Left ventricle myocardium superior (tissue), 1 donor: ENCODE measurements at places on chromosomes 5 and 9.

DNA sequence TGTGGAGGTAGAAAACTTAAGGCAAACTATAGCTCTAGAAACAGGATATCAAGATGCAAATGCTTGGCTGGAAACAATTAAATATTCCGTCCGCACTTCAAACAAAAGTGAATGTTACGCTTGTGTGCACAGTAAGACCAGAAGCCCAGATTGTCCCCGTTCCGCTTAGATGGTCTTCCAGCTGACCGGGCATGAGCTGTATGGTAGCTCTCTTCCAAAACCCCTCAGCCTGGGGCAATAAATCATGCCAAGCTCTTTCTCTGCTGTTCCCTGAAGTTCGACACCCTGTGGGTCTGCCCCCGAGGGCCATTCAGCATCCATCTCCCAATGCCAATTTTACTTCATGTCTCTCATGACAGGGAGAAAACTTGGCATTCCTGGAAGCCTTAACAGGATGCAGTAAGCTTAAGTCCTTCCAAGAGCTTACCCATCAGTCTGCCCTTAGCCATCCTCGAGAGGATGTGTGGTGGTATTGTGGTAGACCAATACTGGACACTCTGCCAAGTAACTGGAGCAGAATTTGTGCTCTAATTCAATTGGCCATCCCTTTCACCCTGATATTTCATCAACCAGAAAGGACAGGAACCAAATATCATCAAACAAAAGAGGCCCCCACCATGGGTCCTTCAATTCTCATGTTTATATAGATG, 70.7 kb upstream of the RANBP6 start:
- DNase-seq = no peak

- DNase-seq = no peak
Measured at GRCh38 chr9:108300306-108301287, 555.2 kb downstream of the ACTL7B start.

- DNase-seq = no peak
Measured at GRCh38 chr5:116492016-116492623, 82.5 kb downstream of the SEMA6A start.

GRCh38 chr9:114972510-114973136, 42.2 kb upstream of the TNFSF8 start:
- no peak for DNase-seq

DNA sequence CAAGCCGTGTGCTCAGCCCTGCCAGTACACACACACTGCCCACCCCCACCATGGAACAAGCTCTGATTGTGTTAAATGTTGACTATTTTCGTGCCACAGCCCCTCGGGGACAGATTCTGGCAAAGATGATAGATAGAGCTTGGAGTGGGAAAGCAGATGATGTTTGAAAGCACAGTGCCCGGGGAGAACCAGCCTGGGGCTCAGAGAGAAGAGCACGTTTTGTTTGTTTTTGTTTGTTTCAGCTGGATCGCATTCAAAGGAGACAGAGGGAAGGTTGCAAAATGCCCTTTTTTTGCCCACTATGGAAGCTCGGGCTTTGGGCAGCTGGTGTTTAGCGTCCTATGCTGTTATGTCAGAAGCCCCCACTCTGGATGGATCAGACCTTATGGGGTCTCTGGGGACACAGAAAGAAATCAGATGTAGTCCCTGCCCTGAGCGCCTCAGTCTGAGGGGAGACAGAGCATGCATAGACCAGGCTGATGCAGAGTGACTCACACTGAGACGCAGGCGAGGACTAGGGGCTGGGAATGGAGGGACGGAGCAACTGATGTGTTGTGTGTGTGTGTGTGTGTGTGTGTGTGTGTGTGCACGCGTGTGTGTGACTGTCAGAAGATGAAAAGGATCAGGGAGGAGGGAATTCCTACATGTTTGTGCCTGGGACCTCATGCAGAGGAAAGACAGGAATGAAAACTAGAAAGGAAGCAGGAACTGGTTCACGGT, 229.7 kb downstream of the MELK start:
- DNase-seq = no peak

DNA sequence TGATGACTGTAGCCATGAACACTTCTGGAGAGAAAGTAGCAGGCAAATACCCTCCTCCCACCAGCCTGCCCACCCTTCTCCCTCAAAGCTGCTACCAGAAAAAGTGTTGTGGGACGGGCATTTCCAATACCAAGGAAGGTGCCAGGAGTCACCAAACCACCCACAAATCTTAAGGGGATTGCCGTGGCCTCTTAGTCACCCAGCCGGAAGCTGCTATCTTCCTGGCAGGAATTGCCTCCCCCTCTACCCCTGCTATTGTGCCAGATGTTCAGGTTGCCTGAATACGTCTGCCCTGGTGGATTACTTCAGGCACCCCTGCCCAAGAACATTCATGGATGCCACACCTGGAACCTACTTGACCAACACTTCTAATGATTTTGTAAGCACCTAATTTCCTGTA, 156.1 kb downstream of the TTC39B start:
- DNase-seq = no peak

DNA sequence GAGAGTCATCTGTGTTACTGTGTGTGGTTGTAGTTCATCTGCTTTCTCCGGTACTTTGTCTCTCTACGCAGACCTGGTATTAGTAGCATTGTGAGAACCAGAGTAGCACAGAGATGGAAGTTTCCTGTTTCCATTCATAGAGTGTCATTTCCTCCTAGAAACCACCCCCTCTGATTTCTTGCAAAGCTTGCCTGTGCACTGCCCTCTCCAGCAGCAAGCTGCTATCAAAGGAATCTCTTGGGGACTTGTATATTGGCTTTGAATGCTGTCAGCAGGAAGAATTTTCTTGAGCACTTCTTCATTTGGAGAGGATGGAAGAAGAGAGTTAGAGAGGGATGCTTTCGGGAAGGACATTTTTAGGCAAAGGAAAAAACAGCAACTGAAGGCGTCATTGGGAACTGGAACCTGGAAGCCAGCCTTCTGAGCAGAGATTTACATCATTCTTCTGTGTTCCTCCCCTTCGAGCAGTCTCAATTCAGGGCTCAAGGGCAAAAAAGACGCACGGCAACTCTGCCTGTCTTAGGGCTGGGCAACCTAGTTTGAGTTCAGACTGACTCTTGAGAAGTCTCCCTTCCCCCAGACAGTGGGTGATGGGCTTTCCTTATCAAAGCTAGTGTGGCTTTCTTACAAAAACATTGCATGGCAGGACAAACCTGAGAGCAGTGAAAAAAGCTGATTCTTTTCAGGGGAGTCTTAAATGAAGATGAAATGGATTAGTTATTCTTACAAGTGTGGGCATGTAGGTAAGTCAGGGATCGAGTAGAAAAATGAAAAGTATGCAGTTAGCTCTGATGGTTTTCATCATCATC, 226.3 kb downstream of the AOPEP start:
- DNase-seq = no peak
